RCC 7860 (cell line): ENCODE measurements at places on chromosomes 1 and 21.

- no peak for DNase-seq
Measured at GRCh38 chr1:6867729-6868659, 82.7 kb downstream of the CAMTA1 start.

- no peak for DNase-seq
Measured at GRCh38 chr21:45845770-45846090, 135.8 kb upstream of the COL6A1 start.

DNA sequence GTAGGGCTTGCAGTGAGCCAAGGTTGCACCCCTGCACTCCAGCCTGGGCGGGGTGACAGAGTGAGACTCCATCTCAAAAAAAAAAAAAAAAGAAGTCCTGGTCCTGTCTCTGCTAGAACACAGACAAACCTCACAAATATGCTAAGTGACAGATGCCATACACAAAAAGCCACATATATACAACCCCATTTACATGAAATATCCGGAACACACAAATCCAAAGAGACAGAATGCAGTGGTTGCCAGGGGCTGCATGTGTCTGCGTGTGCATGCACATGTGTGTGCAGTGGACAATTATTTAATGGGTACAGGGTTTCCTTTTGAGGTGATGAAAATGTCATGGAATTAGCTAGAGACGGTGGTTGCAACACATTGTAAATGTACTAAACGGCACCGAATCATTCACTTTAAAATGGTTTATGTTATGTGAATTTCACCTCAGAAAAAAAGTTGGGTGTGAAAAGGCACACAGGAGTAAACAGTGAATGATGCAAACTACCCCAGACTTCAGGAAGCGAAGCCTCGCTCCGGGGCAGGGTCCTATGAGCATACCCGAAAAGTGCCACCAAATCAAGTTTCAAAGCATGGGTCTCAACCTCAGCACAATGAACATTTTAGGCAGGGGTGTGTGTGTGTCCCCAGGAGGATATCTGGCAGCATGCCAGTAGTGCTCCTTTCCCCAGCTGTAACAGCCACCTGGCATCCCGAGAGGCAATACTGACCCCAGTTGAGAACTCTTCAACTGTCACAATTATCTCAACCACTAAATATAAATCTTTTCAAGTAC lies 48.3 kb downstream of the GNB1 start:
- DNase-seq: no peak

- no peak for DNase-seq
Measured at GRCh38 chr1:21651214-21652042, 17.7 kb downstream of the RAP1GAP start.

GRCh38 chr1:58555393-58555792 lies 8.9 kb upstream of the OMA1 start:
- no peak for DNase-seq

GRCh38 chr1:24321697-24322469 lies 2.7 kb downstream of the GRHL3 start:
- peak; percentile 86 for DNase-seq

DNA sequence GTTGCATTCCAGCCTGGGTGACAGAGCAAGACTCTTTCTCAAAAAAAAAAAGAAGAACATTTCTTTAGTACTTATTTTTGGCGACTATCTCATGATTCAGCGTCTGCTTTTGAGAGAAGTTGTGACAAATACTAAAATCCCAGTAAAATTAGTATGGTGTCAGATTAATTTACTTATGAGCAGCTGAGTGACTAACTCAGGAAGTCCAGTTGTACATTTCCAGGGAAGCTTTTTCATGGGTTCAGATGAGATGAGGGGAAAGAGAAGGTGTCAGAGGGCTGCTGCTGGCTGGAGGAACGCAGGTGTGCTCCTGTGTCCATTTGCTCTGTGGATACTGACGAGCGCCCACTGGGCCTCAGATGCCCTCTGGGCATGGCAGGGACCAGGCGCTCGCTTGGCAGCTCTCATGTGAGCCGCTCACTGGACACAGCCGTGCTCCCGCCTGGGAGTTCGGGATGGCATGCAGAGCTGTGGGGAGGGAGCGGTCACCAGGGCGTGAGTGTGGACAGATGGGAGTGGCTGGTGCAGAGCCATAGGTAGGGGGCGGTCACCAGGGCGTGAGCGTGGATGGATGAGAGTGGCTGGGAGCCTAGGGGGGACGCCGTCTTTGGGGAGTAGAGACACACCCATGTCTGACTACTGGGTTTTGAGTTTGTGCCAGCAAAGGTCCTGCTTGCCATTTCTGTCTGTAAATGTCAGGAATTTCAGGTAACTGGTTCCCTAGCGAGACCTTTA lies 55.0 kb downstream of the ADARB1 start:
- peak; percentile 45 for DNase-seq

DNA sequence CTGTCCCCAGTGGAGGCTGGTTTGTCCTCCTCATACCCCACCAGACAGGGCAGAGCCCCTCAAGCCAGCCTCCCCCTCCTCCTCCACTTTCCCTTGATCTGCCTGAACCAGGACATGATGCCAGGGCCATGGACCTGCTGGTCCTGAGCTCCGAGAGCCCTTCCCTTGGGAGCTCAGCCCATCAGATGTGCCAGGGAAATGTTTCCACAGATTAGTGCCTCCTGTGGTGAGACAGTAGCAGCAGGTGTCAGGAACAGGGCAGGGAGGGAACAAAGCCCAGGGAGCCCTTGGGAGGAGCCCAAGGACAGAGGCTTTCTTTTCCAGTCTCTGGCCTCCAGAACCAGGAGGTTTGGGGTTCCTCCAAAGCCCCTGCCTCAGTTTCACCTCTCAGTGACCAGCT lies 14.6 kb upstream of the SLC41A1 start:
- no peak for DNase-seq

GRCh38 chr1:48680411-48681035 lies 96.2 kb downstream of the BEND5 start:
- no peak for DNase-seq

DNA sequence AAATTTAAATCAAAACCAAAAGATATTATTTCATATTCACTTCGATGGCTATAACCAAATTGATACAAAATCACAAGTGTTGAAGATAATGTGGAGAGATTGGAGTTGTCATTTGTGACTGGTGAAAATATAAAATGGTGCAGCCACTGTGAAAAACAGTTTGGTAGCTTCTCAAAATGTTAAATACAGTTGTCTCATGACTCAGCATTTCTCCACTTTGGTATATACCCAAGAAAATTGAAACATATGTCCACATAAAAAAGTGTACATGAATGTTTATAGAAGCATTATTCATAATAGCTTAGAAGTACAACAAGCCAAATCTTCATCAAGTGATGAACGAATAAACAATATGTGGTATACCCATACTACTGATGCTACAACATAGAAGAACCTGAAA lies 318.5 kb downstream of the BRINP3 start:
- DNase-seq: no peak

DNA sequence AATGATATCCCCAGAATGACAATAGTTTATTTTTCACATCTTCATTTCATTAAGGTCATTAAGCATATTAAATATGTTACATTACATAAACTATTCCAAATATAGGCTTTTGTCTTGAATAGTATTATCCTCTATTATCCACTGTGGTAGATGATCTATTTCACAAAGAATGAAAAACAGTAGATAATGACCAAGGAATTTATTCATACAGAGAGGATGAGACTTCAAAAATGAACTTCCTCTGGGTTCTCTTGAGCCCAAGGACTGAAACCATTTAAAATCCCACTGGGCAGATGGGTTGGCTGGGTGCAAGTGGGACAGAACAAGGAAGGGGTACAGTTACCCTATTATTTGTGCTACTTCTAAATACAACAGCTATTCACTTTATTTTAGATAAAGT lies 33.0 kb downstream of the PTPN14 start:
- peak; percentile 22 for DNase-seq

DNA sequence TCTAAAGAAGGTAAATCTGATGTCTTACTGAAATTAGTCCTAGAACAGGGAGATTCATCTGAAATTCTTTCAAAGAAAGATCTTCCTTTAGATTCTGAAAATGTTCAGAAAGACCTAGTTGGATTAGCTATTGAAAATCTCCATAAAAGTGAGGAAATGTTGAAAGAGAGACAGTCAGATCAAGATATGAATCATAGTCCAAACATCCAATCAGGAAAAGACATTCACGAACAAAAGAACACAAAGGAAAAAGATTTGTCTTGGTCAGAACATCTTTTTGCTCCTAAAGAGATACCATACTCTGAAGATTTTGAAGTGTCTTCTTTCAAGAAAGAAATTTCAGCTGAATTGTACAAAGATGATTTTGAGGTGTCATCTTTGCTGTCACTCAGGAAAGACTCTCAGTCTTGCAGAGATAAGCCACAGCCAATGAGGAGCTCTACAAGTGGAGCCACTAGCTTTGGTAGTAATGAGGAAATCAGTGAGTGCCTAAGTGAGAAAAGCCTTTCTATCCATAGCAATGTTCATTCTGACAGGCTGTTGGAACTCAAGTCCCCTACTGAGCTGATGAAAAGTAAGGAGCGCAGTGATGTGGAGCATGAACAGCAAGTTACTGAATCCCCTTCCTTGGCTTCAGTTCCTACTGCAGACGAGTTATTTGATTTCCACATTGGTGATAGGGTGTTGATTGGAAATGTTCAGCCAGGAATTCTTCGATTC lies 61.6 kb upstream of the QSOX1 start:
- DNase-seq: no peak

DNA sequence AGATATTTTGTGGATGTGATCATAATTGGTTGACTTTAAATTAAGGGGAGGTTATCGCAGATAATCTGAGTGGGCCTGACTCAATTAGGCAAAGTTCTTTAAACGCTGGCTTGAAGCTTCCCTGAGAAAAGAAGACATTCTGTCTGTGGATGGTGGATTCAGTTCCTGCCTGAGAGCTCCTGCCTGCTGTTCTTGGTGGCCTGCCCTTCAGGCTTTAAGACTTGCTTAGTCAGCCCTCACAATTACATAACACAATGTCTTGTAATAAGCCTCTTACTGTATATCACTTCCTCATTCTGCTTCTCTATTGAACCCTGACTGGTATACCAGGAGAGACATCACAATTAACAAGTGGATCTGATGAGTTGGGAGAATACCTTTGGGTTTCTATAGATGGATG lies 50.2 kb downstream of the KCNJ6 start:
- DNase-seq: peak; percentile 44

DNA sequence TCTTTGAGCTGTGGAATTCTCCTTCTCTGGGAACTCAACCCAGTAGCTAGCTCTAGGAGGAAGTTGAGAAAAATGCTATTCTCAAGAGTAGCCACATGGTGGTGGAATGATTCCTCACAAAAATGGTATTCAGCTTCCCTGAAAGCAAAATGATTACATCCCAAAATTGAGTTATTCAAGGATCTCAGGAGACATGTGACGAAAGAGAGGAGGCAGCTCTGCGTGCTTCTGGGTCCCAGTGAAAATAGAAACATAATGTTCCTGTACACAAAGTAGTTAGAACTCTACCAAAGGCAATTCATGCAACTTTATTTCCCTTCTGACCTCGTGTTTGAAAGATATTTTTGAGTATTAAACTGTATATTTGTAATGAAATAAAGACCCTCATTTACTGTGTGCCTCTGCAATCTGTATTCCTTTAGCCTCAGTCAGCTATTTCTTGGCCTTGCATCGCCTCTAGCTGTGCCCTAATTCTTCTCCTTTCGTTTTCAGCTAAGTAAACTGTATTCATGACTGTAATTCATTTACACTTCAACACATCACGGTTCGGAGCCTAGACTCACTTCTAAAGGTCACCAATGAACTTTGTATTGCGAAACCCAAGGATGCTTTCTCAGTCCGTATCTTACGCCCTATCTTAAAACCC lies 167.3 kb downstream of the FASLG start:
- peak; percentile 58 for DNase-seq

GRCh38 chr1:116345843-116346242 lies 27.2 kb upstream of the ATP1A1 start:
- no peak for DNase-seq

DNA sequence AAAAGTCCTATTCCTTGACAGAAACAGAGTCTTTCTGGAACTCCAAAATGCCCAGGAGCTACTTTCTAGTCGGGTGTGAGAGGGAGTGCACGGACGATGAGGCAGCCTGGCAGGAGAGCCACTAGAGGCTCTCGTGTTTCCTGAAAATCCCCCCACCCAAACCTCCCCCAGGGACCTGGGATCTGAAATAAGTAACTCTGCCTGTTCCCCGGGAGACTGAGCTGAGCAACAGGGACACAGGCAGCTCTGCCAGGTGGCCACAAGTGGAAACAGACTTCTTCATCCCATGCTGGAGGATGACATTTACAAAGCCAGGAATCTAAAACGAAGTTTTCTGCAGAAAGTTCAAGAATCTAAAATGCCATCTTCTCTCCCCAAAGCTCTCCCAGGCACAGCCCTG lies 77.1 kb downstream of the ITPKB start:
- no peak for DNase-seq

GRCh38 chr1:9349331-9349851 lies 56.7 kb downstream of the SPSB1 start:
- no peak for DNase-seq

- DNase-seq: no peak
Measured at GRCh38 chr1:12798911-12799310, 7.7 kb downstream of the PRAMEF1 start.

DNA sequence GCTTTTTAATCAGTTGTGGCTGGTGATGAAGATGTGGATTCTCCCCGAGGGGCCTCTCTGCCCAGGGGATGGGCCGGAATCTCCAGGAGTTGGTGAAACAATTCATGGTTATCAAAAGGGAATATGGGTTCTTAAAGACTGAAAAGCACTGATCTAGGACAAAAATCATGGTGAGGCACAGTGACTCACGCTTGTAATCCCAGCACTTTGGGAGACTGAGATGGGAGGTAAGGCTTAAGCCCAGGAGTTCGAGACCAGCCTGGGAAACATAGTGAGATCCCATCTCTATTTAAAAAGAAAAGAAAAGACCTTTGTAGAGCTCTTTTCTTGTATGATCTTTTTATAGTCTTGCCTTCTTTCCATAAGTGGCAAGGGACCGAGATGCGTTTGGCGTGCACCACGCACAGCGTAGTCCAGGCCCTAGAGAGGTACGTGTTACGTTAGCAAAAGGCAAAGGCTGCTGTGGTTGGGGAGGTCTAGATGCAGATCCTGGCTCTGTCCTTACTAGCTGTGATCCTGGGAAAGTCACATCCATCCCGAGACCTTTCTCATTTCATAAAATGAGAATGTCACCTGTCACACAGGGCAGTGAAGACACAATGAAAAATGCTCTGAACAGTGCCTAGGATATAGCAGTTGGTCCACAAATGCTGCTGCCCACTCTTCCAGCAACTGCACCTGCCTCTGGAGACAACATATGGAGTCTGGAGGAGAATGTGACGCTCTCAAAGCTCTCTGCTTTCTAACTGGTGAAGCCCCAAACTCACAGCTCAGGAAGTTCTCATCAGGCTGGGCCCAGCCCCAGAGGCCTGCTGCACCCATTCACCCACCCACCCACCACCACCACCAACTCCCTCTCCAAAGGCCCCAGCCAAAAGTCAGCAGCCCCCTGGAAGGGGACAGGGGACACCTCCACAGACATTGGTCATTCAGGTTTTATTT lies 54.8 kb downstream of the KIF21B start:
- peak; percentile 20 for DNase-seq
